ENCODE measurements at places on chromosomes 6 and 20.

DNA sequence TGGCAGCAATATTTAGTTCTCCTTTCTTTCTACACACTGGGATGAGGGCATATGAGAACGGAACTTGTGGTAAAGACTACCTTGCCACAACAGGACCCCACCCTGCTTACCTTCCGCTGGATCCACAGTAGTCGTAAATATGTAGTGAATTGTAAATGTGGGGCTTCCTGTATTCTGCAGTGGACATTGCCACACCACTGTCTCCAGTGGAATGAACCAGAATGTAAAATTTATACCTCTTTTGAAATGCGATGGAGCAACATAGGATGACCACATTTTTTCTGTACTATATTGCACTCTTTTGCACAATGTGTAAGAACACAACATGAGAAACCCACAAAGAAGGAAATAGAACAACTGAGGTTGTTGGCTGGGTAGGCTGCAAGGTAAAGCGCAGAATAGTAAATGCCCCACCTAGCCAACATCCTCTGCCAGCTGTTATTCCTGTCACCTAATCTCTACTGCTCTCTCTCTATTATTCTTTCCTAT is 16.1 kb upstream of the RIPOR2 start:
- no peak for DNase-seq

- DNase-seq = no peak
Measured at GRCh38 chr20:41538810-41539596, 79.2 kb downstream of the CHD6 start.

GRCh38 chr6:15659181-15659580 is 3.6 kb downstream of the DTNBP1 start:
- DNase-seq = no peak

DNA sequence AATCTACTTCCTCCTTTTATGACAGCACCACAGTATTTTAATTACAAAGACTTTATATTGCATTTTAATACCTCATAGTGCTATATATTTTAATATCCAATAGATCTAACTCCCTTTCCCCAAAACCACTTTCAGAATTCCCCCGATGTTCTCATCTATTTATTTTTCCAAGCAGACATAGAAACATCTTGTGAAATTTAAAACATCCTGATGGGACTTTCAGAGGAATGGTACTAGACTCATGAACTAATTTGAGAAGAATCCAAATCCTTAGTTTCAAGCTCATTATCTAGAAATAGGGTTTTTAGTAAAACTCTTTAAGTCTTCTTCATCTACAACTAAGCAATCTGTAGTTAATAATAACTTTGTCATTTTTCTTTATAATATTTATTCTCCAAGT is 97.0 kb downstream of the TRERF1 start:
- DNase-seq = no peak

DNA sequence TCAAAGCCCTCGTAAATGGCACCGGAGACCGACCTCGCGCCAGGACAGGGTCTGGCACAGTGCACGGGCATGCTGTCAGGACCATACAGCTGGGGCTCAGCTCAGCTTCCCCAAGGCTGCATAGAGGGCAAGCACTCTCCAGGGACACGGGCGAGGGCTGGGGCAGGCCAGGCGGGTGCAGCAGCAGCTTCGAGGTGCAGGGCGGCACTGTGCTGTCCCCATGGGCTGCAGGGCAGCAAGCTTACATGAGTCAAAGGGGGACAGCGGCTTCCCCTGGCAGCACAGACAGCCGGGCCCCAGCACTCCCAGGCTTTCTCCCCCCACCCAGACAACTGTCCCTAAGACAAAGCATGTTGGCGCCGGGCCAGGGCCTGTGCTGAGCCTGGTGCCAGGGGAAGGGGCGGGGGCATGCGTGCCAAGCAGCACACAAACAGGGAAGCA is 25.7 kb downstream of the PSMG4 start:
- DNase-seq = peak; percentile 15

- DNase-seq = no peak
Measured at GRCh38 chr20:43936805-43937204, 22.2 kb downstream of the TOX2 start.

GRCh38 chr6:111361648-111362047 is 121.4 kb downstream of the REV3L start:
- DNase-seq = peak; percentile 59

GRCh38 chr6:128124713-128125112 is 223.9 kb upstream of the THEMIS start:
- DNase-seq = no peak

DNA sequence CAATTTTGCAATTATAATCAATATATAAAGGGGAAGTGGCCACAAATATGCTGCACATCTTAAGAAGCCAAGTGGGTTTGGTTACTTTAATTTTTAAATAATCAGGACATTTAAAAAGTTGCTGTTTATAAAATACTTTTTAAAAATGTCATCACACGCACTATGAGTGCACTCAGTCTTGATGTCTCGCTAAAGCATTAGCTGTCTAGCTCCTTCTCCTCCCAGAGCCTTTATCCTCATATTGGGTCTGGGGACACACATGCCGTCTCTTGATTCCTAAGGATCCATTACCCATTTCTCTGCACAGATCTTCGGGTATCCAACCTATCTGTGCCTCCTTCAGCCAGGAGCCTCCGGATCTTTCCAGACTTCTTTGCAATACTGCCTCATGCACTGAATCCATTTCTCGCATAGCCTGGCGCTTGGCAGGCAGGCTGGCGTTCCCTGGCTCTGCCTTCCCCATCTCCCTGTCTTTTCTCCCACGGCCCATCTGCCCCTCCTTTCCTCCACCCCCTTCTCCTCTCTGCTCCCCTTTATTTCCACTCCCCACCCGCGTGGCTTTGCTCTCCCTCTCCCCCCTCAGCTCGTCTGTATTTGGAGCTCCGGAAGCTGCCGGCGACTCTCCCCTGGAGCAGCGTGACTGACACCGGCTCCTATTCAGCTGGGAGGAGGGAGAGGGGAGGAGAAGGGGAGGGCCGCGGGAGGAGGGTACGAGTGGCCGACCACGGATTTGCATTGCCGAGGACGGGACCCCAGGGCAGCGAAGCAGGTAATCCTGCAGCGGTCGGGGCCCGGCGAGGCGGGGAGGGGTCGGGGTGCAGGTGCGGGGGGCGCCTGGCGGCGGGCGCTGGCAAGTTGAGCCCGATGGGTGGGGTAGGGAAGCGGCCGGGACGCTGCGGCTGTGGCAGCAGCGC is at the start of gene CAP2:
Gene CAP2, plus strand, starts transcription at position 618 of the 914 bp plus-strand sequence. CDS start 27,961 bp downstream, outside the sequence.
- DNase-seq = peak; percentile 89

DNA sequence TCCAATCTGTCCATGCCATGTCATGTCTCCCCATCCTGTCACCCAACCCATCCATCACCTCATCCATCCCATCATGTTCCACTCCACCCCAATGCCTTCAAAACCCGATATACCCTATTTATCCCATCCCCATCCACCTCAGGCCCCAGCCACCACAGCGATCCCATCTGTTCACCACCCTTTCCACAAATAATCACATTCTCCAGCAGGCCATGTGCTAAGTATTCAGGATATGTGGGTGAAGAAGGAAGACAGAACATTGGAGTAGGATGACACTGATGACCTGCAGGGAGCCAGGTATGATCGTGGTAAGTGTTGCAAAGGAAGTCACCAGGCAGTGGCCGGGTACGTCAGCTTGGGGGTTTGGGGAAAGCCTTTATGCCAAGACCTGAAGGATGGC is 48.8 kb downstream of the NPEPL1 start:
- DNase-seq = no peak

All from astrocyte of the hippocampus (primary cell).